ENCODE measurements at places on chromosomes 12 and 14. TPM values are rescaled to one million over a fixed set of nuclear protein-coding genes. Genes with fewer than 3 reads are reported as not detected.
A peak's percentile ranks its signal among the peaks of the same experiment; 100 is the strongest.

Gene NINJ2
- 6.7 TPM for total RNA-seq

Gene FOXN4
- total RNA-seq: not detected

Gene GOLT1B
- 45.6 TPM for total RNA-seq

Gene AQP2
- total RNA-seq: not detected

Gene CEBPE
- total RNA-seq: 0.98 TPM

Gene LUM
- total RNA-seq: not detected

Gene SLC8A3
- not detected for total RNA-seq

DNA sequence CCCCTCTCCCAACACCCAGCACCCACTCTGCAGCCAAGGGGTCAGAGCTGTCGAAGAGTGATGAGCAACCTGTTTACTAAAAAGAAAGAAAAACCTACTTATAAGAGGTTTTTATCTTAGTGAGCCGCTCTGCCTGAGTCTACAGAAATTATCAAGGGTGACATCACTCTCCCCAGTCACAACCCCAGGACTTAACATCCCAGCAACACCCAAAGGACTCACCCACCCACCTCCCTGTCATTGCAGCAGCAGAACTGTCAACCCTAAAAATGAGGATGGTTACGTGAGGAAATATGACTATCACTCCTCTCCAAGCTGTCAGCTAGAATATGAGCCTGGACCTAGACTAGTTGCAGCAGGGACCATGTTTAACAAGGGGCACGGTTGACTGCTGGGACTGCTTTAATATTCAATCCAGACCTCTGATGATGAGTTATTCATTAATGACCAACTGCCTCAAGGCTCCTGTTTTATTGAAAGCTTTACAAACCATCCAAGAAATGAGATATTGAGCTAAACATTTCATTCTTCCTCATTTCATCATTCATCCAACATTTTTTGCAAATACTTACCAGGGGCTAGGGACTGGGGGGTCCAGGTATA lies 53.9 kb upstream of the FICD start:
- DNase-seq: no peak

- DNase-seq: no peak
Measured at GRCh38 chr12:90084018-90084417, 375.4 kb upstream of the ATP2B1 start.

- no peak for DNase-seq
Measured at GRCh38 chr12:6407236-6407954, 23.4 kb downstream of the LTBR start.

GRCh38 chr14:85401384-85401783 lies 128.6 kb upstream of the FLRT2 start:
- DNase-seq: no peak

DNA sequence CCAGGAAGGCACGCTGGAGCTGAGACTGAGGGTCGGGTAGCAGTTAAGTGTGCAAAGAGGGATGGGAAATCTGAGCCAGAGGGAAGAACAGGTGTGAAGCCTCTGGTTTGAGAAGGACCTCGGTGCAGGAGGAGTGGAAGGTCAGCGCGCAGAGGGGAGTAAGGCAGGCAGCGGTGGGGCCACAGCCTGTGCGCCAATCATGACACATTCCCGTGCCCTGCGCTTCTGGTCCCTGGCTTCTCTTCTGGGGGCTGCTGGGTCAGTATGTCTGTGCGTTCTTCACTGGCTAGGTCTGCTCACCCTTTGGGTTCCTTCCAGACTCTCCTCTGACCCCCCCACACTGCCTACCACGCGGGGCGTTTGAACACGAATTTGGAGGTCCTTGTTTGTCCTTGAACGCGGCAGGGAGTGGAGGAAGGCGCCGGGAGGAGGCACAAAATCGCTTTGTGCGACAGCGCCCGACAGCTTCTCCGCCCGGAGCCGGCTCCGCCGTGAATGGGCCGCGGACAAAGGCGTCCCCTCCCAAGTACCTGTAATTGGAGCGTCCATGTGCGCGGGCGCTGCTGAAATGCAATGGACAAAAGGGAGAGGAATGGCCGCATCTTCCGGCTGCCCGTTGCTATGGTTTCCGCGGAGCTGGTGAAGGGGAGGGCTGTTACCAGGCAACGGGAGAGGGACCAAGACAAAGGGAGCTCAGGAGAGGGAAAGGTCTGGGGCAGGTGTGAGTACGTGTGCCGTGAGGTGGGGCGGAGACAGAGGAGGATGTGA lies 207.2 kb upstream of the SRRM4 start:
- no peak for DNase-seq

DNA sequence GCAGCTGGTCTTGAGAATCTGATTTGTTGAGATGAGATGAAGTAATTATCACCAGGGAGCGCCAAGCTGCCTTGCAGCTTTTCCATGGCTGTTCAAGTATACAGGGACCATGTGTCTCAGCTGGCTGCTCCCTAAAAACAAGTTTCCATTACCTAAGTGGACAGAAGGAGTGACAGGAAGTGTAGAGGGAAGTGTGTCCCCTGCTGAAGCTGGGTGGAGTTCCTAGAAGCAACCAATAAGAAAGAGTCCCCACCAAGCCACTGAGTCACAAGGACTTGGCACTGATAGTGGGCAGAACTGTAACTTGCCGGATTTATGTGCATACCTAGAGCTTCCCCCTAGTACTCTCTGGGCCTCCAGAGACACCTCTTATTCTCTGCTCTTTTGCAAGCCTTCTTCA lies 1.5 kb upstream of the GPX2 start:
- DNase-seq: no peak

- DNase-seq: no peak
Measured at GRCh38 chr12:121529184-121529583, 51.6 kb downstream of the KDM2B start.

- no peak for DNase-seq
Measured at GRCh38 chr14:96793547-96793946, 3.6 kb upstream of the VRK1 start.

GRCh38 chr12:50220363-50220995 lies 53.3 kb upstream of the CERS5 start:
- DNase-seq: peak; percentile 41

GRCh38 chr12:110556705-110557104 lies 26.4 kb downstream of the PPTC7 start:
- DNase-seq: no peak

DNA sequence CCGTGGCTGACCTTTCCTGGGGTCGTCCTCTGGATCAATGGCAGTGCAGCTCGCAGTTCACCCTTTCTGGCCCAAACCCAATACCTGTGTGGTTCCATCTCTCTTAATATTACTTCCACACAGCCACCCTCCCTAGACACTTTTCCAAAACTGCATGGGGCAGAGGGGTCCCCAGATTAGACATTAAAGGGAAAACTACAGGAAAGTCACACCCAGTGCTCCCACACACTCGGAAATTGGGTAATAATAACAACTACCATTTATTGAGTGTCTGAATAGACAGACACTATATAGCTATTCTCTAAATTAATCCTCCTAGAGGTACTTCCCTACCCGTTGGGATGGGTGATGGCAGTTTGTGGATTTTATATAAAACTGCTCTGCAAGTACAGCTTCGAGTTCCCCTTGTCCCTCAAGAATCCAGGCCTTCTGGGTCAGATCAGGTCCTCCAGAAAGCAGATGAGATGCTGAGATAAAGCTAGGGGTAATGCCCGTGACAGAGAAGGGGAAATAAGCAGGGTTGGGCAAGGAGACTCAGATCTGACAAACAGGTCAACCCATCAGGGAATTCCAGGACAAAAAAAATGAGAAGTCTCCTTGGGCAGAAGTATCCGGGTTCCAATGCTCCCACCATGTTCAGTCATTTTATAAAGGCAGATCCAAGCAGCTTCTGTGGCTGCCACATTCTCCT lies 795 bp upstream of the PXN start:
- no peak for DNase-seq

DNA sequence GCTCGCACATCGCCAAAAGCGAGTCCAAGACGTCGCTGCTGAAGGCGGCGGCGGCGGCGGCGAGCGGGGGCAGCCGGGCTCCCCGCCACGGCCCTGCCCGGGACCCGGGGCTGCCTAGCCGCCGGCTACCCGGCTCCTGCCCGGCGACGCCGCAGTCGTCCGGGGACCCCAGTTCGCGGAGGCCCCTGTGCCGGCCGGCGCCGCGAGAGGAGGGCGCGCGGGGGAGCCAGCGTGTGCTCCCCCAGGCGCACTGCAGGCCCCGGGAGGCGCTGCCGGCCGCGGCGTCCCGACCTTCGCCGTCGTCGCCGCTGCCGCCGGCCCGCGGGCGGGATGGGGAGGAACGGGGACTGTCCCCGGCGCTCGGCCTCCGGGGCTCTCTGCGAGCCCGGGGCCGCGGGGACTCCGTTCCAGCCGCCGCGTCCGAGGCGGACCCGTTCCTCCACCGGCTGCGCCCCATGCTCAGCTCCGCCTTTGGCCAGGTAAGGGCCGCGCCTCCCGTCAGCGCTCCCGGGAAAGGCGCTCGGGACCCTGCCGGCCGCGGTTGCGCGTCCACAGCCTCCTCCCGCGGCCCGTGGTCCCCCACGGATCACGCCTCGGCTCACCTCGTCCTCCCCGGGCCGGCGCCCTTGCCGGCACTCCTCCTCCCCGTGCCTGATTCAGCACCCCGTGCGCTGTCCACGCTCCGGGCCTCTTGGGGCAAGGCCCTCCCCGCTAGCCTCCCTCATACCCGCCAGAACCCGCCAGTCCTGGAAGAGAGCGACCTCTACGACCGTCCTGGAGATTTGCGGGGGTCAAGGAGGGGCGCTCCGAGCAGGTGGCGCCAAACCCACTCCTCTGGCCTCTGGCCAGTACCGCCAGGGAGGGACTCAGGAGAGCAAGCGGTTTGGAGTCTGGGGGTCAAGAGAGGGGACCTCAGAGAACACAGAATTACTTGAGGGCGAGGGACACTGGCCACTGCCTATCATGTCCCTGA lies 721 bp downstream of the CABP1 start:
- DNase-seq: peak; percentile 69

DNA sequence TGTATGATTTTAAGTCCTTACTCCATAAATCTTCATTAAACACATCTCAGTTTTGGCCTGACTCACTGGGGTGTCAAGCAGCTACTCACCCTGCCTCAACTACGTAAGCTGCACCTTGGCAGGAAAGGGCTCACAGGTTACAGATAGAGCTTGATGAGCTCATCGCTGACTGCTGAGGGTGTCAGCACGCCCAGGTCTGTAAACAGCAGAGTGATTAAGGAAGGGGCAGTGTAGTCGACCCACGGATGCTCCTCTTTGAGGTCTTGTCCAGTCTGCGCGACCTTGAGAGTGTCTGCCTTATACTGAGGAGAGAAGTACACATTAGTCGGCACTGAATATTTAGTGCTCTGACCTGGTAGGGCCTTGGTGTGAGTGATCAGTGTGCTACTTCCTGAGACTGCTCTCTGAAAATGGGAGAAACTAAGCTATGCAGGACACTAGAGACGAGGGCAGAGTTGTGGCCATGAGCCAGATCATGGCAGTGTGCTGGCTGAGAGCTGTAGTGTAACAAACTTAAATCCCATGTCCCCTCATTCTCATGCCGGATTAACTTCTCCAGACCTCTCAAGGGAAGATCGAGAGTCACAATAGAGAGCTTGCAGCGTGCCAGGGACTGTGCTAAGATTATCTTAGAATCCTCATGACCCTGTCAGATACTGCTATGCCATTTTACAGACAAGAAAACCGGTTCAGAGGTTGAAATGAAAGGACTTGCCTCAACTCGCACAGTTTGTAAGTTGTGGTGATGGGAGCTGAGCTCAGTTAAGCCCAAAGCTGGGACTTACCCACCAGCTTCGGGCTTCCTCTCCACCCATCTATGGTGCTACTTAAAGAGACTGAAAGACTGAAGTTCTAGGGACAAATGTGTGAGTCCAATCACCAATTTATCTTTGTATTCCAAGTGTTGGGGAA lies 11.6 kb downstream of the EIF2B1 start:
- no peak for DNase-seq
